ENCODE measurements at places on chromosomes 12 and 14. TPM values are rescaled to one million over a fixed set of nuclear protein-coding genes. Genes with fewer than 3 reads are reported as not detected.
A peak's percentile ranks its signal among the peaks of the same experiment; 100 is the strongest.

The MORN3 gene
- not detected for total RNA-seq

The ELK3 gene
- 16.3 TPM for total RNA-seq

The PSMA6 gene
- total RNA-seq = 143 TPM

DNA sequence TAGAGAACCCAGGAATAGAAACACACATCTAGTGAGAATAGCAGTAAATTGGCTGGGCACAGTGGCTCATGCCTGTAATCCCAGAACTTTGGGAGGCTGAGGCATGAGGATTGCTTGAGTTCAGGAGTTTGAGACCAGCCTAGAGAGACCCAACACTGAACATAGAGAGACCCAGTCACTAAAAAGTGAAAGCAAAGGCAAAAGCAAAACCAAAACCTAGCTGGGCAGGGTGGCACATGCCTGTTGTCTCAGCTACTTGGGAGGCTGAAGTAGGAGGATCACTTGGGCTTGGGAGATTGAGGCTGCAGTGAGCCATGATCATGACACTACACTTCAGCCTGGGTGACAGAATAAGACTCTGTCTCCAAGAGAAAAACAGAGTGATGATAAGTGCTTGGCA lies 37.5 kb upstream of the MIS18BP1 start:
- no peak for DNase-seq

DNA sequence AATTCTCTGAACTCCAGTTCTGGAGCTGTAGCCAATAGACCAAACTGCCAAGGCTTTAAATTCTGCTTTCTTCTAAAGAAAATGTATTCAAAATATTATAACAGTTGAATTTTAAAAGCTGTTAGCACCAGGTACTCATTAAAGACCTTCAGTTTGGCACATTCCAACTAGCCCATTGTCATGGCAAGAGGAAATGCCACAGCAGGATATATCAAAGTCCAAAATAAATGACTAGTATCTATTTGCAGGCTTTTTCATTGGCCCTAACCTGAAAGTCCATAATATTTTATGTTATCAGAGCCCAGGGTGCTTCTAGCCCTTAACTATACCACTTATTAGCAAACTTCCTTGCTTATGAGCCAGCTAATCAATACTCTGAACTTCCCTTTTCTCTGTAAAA lies 3.1 kb upstream of the RIC8B start:
- DNase-seq = no peak

DNA sequence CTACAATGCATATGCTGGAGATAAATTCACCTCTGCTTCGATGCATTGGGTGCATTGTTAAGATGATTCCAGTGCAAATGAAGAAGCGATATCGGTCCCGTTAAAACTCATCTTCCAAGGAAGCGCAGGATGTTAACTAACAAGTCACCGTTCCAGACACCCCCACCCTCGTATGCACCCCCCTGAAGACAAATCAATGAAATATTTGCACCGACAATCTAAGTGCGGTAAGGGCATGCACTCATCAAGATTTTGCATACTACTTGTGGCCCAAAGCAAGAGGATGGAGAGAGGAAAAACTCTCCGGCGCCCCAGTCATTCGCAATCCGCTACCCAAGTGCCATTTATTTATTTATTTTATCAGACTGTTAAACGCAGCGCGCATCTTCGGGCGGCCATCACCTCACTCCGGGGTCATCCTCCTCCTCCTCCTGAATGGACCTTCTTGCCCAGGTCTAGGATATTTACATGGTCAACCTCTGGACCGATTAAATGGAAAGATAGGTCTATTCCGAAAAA lies 1.2 kb downstream of the NOVA1 start:
- no peak for DNase-seq

DNA sequence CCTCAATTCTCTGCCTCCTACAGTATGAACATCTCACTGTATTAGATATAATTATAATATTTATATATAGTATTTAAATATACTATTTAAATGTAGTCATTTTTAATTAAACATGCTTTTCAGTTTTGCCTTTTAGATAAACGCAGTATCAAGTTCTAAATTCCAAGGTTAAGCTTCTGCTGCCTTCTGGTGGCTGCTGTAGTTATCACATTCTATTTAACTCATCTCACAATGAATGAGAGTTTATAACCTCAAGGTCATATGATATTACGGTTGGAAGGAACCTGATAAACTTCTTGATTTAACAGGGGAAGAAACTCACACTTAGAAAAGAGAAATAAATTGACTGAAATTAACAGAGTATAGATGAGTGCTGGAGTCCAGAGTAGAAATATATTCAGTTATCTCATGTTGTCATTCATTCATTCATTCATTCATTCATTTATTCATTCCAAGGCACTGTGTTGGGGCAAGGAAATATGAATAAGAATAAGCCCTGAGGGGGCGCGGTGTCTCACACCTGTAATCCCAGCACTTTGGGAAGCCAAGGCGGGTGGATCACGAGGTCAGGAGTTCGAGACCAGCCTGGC lies 31.9 kb downstream of the GUCY2C start:
- DNase-seq = no peak

GRCh38 chr14:97977651-97978261 lies 1180.6 kb downstream of the VRK1 start:
- DNase-seq = peak; percentile 61
